GM23248 (cell line): ENCODE measurements at places on chromosomes 13 and 19. TPM values are rescaled to one million over a fixed set of nuclear protein-coding genes. Genes with fewer than 3 reads are reported as not detected.
A peak's percentile ranks its signal among the peaks of the same experiment; 100 is the strongest.

DNA sequence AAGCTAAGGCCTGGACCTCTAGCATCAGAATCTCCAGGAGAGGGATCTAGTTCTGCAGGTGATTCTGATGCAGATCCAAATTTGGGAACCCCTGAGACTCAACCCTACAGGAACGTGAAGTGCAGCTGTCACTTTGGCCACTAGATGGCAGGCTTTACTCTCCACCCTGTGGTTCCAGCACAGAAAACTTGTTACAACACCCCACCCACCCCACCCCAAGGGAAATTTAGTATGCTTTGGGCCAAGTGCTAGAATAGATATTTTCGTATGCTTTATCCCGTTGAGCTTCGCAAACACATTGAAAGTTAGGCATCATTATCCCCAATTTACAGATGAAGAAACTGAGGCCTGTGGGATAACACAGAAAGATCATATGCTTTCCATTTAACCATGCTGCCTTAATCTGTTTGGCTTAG is 232.0 kb downstream of the B3GLCT start:
- DNase-seq, result peak; percentile 62

The ZNF296 gene
- 0.25 TPM in 1 of 2 replicates, not detected in the other for total RNA-seq

DNA sequence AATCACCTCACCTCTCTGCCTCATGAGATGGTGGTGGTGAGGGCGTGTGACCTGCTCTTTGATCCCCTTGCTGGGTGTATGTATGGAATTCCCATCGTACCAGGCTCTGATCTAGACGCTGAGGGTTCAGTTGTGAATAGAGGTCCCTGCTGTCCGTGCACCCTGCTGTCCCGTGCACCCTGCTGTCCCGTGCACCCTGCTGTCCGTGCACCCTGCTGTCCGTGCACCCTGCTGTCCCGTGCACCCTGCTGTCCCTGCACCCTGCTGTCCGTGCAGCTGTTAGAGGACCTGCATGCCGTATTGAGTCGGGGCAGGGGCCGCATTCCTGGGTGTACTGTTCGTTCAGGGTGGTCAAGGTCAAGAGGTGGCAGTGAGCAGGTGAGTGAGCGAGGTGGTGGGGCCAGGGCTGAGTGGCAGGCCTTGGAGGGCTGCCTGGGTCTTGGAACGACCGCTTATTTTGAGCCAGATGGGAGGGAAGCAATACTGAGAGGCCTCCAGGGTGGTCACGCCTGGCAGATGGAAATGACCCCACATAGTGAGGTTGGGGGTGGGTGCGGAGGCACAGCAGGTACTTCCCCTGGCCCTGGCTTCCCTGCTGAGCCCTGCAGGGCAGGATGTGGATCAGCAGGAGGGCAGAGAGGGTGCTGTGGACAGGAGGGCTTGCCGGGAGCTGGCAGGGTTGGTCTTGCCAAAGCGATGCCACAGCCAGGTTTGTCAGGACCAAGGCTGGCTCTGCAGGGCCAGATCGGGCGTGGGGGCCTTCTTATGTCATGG is 4.6 kb upstream of the EPN1 start:
- DNase-seq, result no peak

The PDX1 gene
- not detected in 2 replicates for total RNA-seq

The FNDC3A gene
- total RNA-seq, result 41.4 and 50.4 TPM in 2 replicates

GRCh38 chr13:46057256-46058015 is 4.9 kb upstream of the ZC3H13 start:
- peak; percentile 77 for DNase-seq

DNA sequence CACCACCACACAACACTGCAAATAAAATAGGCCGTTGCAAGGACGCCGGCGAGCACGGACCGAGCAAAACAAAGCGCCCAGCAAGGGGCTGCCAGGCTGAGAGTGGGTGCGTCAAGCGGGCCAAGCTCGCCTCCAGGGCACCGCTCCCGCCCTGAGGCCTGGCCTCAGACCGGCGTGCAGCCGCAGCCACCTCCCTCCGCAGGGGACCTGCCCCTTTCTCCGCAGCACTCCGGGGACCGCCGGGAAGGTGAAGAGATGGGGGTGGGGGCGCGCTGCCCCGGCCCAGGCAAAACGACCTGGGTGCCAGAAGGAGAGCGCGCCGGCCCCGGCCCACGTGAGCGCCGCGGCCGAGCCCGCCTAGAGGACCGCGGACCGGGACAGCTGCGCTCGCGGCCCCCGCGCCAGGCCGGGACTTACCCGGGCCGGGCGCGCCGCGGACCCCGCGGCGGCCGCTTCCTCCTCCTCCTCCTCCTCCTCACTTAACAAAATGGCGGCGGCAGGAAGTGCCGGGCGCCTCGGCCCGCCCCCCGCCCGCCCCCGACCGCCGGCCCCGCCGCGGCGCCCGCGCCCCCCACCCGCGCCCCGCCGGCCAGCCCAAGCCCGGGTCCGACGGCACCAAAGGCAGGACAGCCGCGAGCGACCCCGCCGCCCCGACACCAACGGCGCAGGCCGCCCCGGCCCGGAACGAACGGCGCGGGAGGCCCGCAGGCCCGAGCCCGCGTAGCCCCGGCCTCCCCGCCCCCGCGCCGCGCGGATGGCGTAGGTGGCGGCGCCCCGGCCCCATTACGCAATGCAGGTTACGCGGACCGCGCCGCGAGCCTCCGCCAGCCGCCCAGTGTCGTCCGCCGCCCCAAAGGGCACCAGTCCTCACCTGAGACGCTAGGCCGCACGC is 674 bp downstream of the BRD4 start:
- DNase-seq, result peak; percentile 80

GRCh38 chr13:47066226-47066625 is 169.4 kb upstream of the HTR2A start:
- DNase-seq, result peak; percentile 44

DNA sequence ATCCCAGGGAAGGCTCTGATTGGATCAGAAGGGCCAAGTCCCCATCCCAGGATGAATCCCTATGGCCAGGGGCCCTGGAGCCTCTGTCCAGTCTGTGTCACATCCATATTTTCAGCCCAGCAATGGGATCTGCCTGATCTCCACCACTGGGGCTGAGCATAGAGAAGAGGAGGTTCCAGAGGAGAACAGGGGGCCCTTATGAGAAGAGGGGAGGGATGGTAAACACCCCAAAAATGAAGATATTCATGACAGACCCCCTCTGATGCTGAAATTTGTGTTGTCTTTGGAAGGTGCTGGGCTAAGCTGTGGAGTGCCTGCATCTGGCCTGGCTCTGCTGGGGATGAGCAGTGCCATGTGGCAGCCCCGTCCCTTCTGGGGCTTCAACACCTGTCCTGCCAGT is 14.5 kb downstream of the KLHL26 start:
- no peak for DNase-seq
